ENCODE measurements at places on chromosomes 16 and 17.
A peak's percentile ranks its signal among the peaks of the same experiment; 100 is the strongest.

GRCh38 chr16:785563-786535, 2.3 kb downstream of the RPUSD1 start:
- peak; percentile 56 for DNase-seq

GRCh38 chr17:42678951-42679491, 2.2 kb upstream of the PLEKHH3 start:
- peak; percentile 79 for DNase-seq

- no peak for DNase-seq
Measured at GRCh38 chr17:44280392-44280937, 12.5 kb upstream of the SLC4A1 start.

- DNase-seq, result peak; percentile 28
Measured at GRCh38 chr16:67283826-67284555, 4.7 kb downstream of the PLEKHG4 start.
